ENCODE measurements at places on chromosomes 5 and 9.
A peak's percentile ranks its signal among the peaks of the same experiment; 100 is the strongest.

- no peak for DNase-seq
Observed at GRCh38 chr5:29061381-29061780, 2023.0 kb upstream of the CDH9 start.

DNA sequence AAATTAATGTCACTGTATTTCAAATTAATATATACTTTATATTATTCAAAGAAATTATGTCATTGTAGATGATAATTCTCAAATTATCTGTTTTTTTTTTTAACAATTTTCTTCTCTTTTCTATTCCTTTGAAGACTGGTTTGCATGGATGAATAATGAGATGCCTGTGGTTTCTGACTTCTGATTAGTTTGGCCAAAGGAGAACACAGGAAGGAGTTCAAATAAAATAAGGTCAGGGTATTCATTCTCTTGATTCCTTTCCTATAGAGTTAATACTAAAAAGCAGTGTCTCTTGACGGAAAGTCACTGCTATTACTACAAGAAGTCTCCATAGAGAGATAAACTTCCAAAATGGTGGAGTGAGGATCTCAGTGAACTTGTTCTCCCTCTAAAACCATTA, 279.6 kb upstream of the FTMT start:
- DNase-seq, result no peak

- DNase-seq, result no peak
Observed at GRCh38 chr5:133952729-133953567, 15.5 kb downstream of the C5orf15 start.

- DNase-seq, result no peak
Observed at GRCh38 chr5:57676222-57677098, 193.8 kb upstream of the ACTBL2 start.

DNA sequence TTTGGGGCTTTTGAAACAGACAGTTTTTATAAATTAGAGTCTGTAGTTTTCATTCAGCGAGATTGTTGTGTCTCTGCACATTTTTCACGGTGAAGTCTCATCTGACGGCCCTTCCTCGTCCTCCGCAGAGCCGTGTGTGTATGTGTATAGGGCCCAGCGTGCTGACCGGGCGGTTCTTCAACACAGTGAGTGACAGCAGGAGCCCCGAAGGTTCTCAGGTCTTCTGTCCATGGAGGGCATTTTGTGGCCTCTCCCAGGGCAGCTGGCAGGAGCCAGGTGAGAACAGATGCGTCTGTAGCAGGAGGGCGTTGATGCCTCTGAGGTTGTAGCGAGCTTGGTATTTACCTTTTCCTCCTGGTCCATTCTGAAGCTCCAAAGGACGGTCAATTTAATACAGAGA, 116.0 kb upstream of the LPCAT1 start:
- no peak for DNase-seq

DNA sequence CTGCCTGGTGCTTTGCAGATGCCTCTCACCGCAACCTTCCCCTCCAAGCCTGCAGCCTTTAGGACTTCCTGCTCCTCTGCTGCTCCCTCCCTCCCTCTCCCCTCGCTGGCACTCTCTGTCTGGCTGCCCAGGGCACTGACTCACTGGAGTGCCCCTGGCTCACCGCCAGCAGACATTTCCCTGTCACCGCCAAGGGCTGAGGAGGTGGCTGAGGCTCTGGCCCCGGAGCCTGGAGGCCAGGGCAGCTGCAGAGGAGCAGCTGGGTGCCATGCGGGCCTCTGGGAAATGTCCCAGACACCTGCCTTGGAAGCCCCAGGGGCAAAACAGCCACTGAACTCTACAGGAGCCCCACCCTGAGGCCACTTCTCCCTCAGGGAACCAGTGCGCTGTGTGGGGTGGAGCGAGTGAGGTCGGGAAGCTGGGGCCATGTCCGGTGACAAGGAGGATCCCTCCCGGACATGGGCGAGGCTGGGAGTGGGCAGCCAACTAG, 53.4 kb downstream of the TENT4A start:
- peak; percentile 68 for DNase-seq

GRCh38 chr9:103839197-103839596, 254.9 kb upstream of the SMC2 start:
- DNase-seq, result no peak

DNA sequence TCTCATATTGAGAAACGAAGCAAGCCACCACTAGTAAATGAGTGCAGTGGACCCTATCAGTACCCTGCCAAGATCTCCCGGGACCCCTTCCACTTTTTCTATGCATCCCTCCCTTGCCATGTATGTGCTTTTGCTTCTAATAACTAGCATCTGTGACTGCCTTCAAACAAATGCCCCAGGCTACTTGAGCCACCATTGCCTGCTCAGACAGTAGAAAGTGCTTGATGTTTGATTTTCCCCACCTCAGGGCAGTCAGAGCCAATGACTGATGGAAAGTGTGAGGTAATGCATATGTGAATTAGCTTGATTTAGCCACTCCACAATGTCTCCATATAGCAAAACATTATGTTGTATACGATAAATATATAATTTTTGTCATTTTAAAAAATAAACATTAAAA, 797.3 kb upstream of the ACO1 start:
- no peak for DNase-seq

DNA sequence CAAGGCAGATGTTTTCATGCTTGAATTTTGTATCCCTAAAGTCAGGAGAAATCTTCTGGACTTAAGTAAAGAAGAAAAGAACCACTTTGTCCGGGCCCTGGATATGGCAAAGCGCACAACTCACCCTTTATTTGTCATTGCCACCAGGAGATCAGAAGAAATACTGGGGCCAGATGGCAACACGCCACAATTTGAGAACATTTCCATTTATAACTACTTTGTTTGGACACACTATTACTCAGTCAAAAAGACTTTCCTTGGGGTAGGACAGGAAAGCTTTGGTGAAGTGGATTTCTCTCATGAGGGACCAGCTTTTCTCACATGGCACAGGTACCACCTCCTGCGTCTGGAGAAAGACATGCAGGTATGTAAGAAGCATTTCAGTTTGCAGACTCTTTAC, 2.3 kb downstream of the TYRP1 start:
- DNase-seq, result no peak

GRCh38 chr9:134983074-134983473, 65.4 kb upstream of the FCN1 start:
- peak; percentile 2 for DNase-seq

DNA sequence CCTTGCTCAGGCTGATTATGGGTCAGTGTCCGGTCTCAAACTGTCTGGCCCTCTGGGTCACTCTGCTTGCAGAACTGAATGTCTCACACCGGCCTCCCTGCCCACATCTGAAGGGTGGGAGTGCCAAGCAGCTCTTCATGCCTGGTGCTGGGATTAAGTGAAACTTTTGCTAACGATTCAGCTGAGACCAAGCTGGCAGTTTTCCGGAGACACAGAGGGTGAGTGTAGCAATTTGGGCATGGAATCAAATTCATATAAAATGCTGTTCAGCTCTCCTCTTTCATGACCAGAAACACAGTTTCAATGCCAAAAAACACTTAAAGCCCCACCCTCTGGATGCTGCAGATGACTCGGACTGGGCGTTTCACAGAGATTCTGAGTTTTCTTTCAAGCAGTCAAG, 207.5 kb downstream of the NXNL2 start:
- no peak for DNase-seq

DNA sequence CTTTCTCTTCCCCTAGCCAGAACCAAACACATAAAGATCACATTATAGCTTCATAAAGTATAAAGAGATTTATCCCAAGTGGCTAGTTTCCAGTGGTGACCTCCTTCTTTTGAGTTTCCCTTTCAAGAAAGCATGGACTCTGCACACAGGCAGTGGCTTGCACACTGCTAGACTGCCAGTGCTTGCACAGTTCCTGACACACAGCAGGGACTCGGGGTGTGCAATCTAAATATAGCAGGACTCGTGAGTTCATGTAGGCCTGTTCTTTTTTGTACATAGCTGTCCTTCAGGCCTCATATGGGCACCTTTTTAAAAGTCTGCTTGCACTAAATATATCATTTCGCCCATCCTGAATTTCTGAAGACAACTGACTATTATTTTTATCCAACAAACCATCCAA, 308.6 kb downstream of the FBXL7 start:
- no peak for DNase-seq

- DNase-seq, result no peak
Observed at GRCh38 chr5:139745800-139746690, 49.6 kb upstream of the PSD2 start.

DNA sequence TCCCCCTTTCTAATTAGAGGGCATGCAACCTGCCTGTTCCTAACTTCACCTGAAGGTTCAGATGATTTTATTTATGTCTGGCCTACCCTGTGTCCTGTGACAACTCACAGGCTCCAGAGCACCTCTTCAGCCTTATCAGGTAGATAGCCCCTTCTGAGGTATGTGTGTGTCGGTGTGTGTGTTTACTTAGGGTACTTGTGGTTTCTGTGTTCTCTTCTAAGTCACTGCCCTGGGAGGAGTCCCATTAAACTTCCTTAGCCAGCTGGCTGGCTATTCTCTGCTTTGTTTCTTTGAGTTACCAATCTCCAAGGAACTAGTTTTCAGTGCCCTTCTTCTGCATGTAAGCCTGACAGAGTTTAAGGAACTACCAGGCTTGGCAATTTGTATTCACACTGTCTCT, 74.9 kb downstream of the UNC13B start:
- DNase-seq, result no peak

DNA sequence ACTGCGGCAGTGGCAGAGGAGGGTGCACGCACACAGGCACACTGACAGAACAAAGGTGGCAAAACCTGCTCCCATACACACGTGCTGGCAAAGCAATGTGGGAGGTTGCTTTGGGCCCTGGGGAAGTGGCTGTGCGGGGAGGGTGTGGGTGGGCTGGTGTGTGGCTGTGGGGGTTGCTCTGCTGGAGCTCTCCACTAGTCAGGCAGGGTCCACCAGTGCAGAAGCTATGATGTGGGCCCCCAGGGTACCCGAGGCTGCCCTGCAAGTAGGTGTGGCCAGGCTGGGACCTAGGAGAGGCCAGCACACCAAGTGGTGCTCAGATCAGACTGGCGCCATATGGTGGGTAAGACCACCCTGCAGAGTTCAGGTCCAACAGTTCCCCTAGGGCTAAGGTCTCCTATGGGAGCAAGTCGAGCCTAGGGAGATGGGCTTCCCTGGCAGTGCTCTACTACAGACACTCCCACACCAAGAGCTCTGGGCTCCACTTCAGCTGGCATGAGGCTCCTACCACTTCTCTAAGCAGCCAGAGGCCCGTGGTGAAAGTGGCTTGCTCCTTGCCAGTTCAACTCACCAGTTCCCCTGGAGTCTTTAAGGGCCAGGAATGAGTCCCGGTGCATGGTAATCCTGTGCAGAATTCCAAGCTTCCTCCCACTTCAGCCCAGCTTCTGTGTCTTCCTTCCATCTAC, 46.2 kb upstream of the IFNE start:
- DNase-seq, result no peak

- no peak for DNase-seq
Observed at GRCh38 chr5:96329886-96330529, 103.0 kb downstream of the PCSK1 start.

DNA sequence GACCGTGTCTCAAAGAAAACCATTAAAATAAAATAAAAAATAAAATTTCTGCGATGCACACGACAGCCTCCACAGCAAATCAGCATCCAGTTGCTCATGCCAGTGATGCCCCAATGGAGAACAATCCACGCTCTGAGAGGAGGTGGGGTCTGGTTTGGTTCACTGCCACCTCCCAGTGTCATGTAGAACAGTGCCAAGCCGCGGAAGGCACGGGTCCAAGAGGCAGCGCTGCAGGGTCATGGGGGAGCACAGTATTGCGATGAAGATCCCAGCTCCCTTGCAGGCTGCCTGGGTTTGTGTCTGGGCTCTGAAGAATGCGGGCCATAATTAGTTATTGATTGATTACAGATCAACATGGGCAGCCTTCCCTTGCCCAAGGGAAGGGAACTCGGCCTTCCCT, 6.1 kb upstream of the CACFD1 start:
- DNase-seq, result no peak

DNA sequence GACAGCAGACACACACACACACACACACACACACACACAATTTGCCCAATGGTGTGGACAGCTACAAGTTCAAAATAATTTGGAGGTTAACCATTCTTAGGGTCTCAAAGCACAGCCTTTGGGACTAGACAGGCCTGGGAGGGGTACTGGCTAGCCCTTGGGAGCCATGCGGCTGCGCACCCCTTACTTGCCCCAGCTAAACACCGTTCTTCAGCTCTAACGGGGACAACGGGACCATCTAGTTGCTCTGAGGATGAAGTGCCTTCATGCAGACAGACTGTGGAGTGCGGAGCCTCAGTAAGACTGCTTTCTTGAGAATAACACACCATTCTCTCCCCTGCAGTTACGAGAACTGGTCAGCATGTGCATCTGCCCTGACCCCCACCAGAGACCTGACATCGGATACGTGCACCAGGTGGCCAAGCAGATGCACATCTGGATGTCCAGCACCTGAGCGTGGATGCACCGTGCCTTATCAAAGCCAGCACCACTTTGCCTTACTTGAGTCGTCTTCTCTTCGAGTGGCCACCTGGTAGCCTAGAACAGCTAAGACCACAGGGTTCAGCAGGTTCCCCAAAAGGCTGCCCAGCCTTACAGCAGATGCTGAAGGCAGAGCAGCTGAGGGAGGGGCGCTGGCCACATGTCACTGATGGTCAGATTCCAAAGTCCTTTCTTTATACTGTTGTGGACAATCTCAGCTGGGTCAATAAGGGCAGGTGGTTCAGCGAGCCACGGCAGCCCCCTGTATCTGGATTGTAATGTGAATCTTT, 64.6 kb downstream of the PSMB7 start:
- DNase-seq, result no peak

GRCh38 chr9:72262063-72262462, 102.9 kb downstream of the ZFAND5 start:
- no peak for DNase-seq

- no peak for DNase-seq
Observed at GRCh38 chr5:173602423-173602822, 14.0 kb downstream of the BOD1 start.

DNA sequence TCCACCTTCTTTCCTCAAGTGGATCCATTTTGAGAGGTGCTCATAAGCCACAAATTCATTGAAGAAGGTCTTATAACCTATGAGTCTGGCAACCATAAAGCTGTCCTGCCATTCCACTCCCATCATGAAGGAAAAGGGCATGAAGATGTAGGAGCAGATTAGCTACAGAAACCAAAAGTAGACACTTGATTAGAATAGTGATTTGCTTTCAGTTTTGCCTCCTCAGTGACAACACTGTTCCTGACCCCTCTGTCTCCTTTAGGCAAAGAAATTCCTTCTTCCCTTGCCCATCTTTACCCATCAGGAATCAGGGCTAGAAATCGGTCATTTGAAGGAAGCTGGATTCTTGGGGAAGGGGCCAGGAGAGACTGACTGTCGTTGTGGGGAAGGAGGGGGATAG, 55.2 kb downstream of the SLC28A3 start:
- DNase-seq, result no peak

DNA sequence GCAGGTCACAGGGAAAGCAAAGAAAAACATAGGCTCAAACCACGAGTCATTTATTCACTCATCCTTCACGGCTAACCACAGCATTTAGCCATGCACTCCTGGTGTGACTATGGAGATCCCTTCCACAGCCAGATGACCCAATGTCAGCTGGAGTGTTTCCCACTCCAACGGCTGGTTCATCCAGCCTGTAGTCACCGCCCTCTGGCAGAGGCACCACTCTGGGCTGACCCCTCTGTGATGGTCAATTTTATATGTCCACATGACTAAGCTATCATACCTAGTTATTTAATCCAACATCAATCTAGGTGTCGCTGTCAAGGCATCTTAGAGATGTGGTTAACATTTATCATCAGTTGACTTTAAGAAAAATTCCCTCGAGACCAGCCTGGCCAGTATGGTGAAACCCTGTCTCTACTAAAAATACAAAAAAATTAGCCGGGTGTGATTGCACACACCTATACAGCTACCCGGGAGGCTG, 9.5 kb upstream of the PHF19 start:
- no peak for DNase-seq

- DNase-seq, result no peak
Observed at GRCh38 chr9:125992557-125992956, 245.4 kb downstream of the PBX3 start.

- no peak for DNase-seq
Observed at GRCh38 chr5:170135796-170136490, 30.2 kb downstream of the FOXI1 start.

All from Panc1 (cell line).